Caudate nucleus (tissue), 63 donors: ENCODE measurements at places on chromosomes 12 and 14.

DNA sequence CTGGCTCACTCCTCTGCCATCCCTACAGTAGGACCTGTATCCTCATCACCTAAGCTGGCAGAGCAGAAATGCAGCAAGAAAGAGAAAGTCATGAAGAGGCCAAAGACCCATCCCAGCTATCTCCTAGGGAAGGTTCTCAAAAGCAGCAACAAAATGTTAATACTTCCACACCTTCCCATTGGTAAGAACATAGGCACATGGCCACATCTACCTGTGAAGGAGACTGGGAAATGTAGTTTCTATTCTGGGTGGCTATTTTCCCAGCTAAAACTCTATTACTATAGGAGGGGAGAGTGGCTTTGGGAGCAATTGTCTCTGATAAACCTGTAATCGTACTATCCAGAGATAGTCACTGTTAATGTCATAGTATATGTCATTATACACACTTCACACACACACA, 13.7 kb upstream of the EIF2B2 start:
- no peak for DNase-seq

- no peak for DNase-seq
Observed at GRCh38 chr12:121300083-121300819, 3.7 kb upstream of the CAMKK2 start.

- no peak for DNase-seq
Observed at GRCh38 chr14:59362513-59362912, 102.7 kb downstream of the GPR135 start.

GRCh38 chr14:23544511-23545447, 6.8 kb downstream of the ZFHX2 start:
- peak; percentile 21 for DNase-seq

- no peak for DNase-seq
Observed at GRCh38 chr12:14843425-14843887, at the start of gene ART4. Gene ART4 (minus strand): TSS chr12:14843526. CDS start chr12:14843113, 413 bp downstream.

DNA sequence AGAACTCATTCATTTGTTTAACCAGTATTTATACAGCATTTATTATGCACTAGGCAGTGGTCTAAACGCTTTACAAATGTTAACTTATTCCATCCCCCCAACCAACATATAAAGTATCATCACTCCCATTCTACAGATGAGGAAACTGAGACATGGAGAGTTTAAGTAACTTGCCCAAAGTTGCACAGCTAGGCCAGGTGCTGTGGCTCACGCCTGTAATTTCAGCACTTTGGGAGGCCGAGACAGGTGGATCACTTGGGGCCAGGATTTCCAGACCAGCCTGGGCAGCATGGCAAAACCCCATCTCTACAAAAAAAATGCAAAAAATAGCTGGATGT, 37.9 kb downstream of the ZFP36L1 start:
- DNase-seq: no peak

GRCh38 chr12:99278899-99279298, 368.7 kb upstream of the GARIN6 start:
- no peak for DNase-seq

DNA sequence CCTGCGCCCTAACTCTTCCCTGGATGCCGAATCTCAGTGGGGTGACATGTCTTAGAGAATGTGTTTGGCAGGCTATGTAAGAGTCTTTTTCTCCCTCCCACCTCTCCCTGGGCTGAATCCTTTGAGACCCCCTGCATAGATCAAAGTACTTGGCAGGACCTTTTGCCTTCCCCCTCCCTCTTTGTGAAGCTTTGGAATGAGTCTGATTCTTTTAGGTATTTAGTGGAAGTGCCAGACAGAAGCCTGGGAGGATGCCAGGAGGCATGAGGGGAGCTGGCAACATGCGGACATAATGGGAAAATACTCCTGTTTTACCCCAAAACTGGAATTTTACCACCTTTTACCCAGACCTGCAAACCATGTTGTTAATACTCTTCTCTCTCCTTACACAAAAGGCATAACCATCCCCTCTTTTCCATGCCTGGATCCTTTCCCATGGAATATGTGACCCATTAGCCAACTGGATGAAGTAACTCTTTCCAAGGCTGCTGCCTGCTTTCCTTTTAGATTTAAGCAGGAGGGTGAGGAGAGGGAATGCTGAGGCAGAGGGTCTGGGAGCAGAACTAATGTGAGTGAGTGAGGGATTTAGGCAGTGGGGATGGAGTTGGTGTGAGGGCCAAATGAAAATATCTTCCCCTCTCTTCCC, 41.7 kb downstream of the TTLL5 start:
- no peak for DNase-seq

GRCh38 chr12:86148612-86149011, 107.6 kb downstream of the MGAT4C start:
- no peak for DNase-seq

DNA sequence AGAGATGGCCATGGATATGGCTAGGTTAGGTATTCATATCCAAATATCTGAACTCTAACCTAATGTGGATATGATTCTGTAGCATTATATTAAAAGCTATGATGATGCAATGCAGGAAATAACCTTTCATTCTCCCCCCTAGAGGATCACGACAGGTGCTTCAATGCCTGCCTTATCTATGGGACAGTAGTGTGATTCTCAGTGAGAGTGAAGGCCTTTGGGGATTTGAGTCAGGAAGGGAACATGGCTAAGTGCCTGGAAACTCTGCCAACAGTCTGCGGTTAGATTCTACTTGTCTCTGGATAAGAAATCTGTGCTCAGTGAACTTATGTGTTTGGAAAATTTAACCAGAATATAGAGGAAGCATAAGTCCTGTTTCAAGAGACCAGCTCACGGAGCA, 81.8 kb downstream of the SLC38A1 start:
- DNase-seq: no peak

GRCh38 chr12:6866920-6867412, 365 bp upstream of the TPI1 start:
- peak; percentile 49 for DNase-seq

GRCh38 chr12:108129017-108129812, at the start of gene WSCD2:
Gene WSCD2 (plus strand): TSS chr12:108129288. CDS start chr12:108195833, 66,545 bp downstream.
- DNase-seq: no peak
